BJ (cell line): ENCODE measurements at places on chromosomes 6 and 20. TPM values are rescaled to one million over a fixed set of nuclear protein-coding genes. Genes with fewer than 3 reads are reported as not detected.

- no peak for DNase-seq
These were observed 18.3 kb downstream of the SNX9 start for GRCh38 chr6:157841211-157841840.

DNA sequence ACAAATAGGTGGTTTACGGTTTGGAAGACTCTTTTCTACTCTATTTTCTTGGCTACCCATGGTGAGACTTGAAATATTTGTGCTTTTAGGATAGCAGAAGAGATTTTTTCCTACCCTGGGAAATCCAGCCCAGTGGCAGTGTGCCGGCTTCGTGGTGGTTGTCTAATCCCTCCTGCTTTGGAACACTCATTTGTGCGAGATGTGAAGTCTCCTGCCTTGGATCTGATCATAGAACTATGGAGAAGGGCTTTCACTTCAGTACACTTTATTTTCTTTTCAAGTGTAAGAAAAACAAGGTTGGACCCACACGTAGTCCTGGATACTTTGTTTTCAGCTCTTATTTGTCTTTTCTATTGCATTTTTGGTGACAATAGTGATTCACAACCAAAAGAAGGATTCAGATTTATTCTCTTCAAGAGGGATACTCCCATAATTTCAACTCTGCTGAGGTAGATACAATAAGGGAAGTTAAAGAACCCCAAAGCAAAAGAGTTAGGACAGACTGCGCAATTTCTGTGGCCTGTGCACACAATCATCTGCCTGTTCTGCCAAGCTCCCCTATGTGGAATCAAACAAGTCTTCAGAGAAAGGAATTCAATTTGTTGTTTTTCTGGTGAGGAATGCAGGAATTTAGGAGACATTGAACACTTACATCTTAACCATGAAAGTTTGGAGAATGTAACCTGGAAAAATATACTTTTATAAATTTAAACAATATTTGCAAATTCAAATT lies 413.2 kb downstream of the GJA1 start:
- no peak for DNase-seq

- DNase-seq: no peak
These were observed 152.3 kb downstream of the ISM1 start for GRCh38 chr20:13373400-13373799.

- DNase-seq: no peak
These were observed 18.2 kb upstream of the IL22RA2 start for GRCh38 chr6:137191670-137192069.

DNA sequence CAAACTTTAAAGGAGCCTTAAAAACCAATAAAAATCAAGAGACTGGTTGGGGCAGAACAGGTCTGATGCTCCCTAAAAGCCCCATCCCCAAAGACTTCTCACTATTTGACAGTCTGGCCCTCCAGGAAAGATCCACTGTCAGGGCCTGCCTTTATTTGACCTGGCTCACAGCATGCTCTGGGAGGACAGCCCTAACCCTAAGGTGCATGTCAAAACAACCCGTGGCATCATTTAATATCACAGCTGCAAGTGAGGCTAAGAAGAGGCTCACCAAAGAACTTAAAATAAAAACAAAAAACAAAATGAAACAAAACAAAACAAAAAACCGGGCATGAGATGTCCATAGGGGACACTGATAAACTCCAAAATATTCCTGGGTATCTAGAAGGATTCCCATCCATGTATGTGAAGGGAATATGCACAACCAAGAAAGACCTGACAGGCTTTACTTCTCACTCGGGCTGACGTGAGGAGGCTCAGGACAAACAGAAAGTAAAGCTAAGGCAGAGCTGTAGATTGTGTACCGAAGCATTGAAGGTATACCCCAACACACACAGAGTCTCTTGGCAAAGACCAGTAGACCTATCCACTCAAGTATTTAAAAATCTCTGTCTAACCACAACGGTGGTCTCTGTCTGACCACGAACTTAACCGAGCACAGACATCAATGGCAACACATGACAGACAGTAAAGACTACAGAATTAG lies 57.3 kb downstream of the AHI1 start:
- no peak for DNase-seq

GRCh38 chr6:142879076-142879475 lies 65.9 kb downstream of the HIVEP2 start:
- DNase-seq: no peak

GRCh38 chr6:146602526-146602925 lies 3.8 kb downstream of the ADGB start:
- no peak for DNase-seq

GRCh38 chr20:21493049-21493448 lies 20.8 kb downstream of the NKX2-2 start:
- DNase-seq: no peak

DNA sequence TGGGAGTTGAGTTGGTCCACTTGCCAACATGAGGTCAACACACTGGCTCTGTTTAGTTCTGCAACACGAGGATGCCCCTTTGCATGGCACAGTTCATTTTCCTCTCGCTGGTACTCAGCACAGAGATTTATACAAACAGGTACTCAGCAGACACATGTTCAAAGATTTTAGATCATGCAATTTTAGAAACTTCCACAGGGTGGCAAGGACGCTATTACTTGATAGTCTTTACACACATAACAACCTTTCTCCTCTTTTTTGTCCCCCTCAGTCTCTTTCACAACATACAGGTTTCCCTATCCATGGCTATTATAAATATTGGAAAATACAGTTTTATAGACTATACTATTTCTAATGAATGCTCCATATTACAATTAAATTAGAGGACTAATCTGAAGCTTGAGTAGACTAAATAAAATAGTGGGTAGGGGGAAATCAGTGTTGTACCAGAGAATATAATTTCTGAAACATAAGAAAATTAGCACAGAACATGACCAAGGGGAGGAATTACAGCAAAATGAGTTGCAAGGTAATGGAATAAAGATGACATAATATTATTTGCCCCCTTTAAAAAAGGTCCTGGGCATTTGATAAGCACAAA lies 331.8 kb upstream of the BTBD3 start:
- DNase-seq: no peak

DNA sequence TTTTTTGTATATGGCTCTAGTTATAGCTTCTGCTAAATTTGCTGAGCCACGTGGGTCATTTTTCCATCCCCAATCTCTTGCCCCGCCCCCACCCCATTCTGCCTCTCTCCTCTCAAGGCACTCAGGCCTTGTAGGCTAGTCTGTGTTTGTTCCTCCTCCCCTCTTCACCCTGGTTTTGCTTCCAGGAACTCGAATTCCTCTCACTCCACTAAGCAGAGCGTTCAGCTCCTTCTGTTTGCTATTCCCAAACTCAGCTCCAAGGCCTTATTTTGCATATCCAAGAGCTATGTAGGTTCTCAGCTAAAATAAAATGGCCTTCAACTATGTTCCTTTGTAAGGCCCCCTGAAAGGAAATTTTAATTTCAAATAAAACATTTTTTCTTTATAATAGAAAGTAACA lies 1293.7 kb downstream of the EPHA7 start:
- DNase-seq: no peak

DNA sequence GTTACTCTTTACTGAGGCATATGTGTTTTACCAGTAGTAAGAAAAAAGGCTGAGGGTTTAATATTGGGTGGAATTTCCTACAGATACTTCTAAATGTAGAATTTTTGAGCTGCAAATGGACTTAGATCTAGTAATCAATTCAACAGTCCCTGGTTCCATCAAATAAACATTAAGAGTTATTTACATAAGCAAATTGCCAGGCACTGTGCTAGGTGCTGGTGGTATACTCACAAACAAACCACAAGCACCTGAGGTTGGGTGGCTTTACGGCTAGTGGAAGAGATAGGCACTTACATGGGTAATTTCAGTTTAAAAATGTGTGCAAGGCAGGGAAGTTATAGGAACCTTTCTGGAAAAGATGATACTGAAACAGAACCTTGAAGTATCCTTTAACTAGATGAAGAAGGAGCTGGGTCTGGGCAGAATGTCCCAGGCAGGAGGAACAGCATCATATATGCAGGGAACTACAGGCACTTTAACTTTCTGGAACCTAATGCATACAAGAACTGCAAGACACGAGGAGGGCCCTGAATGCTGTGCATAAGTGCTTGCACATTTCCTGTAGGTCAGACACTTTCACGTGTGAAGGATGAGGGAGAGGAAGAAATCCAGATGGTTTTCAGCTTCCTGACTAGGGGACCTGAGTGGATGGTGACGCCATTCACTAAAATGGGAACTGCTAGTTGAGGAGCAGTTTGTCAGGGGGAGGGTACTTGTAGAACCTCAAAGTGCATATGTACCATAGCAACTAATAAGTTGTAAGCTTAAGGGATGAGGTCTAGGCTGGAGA lies 4.5 kb downstream of the CCN6 start:
- no peak for DNase-seq

DNA sequence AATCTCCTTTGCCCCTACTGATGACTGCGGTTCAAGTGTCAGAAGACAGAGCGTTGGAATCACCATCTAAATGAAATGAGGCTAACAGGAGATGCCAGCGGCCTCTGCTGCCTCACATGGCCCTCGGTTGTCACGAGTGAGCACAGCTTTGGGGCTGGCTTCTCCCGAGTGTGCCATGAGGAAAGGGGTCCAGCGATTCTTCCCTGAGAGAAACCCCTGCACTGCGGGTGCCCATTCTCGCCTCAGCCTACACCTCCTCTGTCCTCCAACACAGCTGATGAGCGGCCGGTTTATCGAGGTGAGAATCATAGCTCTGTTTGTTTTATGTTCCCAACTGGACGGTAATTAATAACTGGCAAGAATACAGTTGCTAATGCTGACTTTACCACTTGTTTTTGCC lies 144.7 kb upstream of the RPS6KA2 start:
- no peak for DNase-seq

- DNase-seq: no peak
These were observed 801 bp downstream of the CCDC28A start for GRCh38 chr6:138774370-138774769.

DNA sequence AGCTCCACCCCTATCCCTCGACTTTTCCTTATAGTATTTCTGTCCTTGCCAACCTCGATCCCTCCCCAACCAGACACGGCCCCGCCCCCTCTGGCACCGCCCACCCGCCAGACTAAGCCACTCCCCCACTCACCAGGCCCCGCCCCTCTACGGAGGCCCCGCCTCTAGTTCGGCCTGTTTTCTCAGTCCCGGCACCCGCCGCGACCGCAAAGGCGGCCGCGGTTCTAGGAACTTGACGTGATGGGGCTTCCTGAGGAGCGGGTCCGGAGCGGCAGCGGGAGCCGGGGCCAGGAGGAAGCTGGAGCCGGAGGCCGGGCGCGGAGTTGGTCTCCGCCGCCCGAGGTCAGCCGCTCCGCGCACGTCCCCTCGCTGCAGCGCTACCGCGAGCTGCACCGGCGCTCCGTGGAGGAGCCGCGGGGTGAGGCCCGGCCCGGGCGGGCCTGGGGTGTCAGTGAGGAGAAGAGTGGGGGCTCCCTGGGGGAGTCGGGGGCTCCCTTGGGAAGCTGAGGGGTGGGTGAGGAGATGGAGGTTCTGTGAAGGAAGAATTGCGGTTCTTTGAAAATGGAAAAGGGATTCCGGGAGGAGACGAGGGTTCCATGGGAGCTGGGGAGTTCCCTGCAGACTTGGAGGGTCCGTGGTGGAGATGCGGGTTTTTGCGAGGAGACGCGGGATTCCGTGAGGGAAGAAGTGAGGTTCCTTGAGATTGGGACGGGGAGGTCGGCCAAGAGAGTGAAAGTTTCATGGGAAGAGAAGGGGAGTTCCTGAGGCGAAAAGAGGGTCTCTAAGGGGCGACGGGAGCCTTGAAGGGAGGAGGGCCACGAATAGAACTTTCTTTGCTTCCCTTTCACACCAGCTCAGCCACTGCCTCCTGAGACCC lies at the start of gene ACSS2:
Gene ACSS2 (plus strand): TSS at position 207 of the 877 bp plus-strand sequence. CDS start 34 bp downstream, at position 241.
- DNase-seq: no peak

GRCh38 chr6:9745476-9745875 lies 669.4 kb downstream of the TFAP2A start:
- no peak for DNase-seq

DNA sequence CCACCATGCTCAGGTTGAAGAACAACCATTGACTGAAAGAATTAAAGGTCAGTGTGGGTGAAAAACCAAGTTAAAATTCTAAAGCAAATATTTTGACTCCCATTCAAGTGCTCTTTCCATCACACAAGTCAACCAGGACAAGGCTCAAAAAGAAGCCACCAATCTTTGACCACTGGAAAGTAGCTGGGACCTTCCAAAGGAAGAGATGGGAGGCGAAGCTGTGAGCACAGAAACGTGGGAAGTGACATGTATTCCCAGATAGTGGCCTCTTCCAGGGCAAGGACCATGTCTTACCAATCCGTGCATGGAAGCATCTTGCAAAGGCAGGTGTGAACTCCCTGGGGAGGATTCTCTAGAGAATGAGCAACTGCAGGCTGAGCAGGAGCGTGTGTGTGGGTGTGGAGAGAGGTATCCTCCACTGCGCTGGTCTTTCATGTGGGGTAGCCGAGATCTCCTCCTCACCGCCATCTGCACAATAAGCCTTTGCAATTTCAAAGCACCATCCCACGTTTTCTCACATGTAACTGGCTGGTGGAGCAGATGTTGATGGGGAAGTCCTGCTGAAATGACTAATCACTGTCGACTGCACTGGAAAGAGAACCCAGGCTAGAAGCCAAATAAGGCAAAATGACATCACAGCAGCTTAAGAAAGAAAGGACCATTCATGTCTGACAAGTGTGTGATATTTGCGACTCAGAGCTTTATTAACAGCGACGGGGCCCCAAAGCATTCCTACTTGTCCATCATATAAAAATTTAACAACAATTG lies 189.4 kb upstream of the RREB1 start:
- DNase-seq: no peak

- no peak for DNase-seq
These were observed 36.4 kb downstream of the CSNK2A1 start for GRCh38 chr20:507006-507758.

GRCh38 chr6:38459291-38459690 lies 180.4 kb downstream of the BTBD9 start:
- no peak for DNase-seq

DNA sequence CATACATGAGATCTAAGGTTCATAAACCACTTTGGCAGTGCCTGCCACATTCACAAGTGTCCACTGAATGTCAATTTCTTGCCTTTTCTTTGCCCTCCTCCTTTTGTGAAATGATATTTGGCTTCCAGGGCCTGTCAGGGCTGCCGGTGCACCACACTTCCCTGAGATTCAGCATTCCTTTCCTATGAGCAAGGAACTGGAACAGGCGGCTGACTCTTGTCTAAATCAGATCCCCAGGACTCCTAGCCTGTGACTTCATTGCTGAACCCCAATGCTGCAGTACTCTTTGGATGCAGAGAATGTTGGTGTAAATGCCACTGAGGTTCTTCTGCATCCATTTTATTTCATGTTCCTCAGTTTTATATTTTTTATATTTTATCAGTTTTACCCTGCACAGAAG lies 172.2 kb downstream of the ARID1B start:
- DNase-seq: no peak

DNA sequence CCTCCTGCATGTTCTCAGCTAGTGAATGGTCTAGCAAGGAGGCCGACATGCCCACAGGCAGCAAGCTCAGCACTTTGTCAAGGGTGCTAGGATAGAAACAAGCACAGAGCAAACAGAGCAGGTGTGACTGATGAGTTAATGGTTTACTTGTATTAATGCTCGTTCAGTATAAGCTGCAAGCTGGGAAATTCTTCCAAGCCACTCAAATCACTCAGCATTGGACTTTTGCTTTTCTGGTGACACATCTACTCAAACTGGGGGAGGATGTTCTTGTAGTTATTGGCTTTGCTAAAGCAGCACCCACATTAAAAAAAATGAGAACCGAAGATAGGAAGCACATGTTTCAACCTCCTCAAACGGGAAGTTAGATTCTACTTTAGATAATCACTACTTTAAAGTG lies 43.1 kb upstream of the NEDD9 start:
- no peak for DNase-seq

The E2F3 gene
- polyA plus RNA-seq: 7.0 and 8.1 TPM in 2 replicates

The PPP2R5D gene
- 52.7 and 61.8 TPM in 2 replicates for polyA plus RNA-seq

The EDN1 gene
- 3.2 and 4.0 TPM in 2 replicates for polyA plus RNA-seq

The ZSCAN23 gene
- polyA plus RNA-seq: 1.8 and 2.3 TPM in 2 replicates

The JPH2 gene
- polyA plus RNA-seq: 9.5 and 14.7 TPM in 2 replicates

The PPP1R16B gene
- not detected in 2 replicates for polyA plus RNA-seq

The TTBK1 gene
- 0.01 TPM in 1 of 2 replicates, not detected in the other for polyA plus RNA-seq
